NCI-H526 treated with DMSO at 0.1 percent for 48 hours (cell line): ENCODE measurements at places on chromosomes 4 and X.

- no peak for DNase-seq
Observed at GRCh38 chr4:156109943-156110900, 156.6 kb upstream of the CTSO start.

- DNase-seq = no peak
Observed at GRCh38 chr4:138916763-138917162, 98.8 kb upstream of the NOCT start.

GRCh38 chr4:158316264-158316663 is 106.0 kb downstream of the TMEM144 start:
- no peak for DNase-seq

GRCh38 chrX:96182366-96182765 is 502.3 kb upstream of the DIAPH2 start:
- no peak for DNase-seq

- DNase-seq = no peak
Observed at GRCh38 chrX:33178690-33179089, 32.7 kb downstream of the DMD start.

- DNase-seq = no peak
Observed at GRCh38 chr4:63349674-63350025, 1059.6 kb downstream of the TECRL start.

DNA sequence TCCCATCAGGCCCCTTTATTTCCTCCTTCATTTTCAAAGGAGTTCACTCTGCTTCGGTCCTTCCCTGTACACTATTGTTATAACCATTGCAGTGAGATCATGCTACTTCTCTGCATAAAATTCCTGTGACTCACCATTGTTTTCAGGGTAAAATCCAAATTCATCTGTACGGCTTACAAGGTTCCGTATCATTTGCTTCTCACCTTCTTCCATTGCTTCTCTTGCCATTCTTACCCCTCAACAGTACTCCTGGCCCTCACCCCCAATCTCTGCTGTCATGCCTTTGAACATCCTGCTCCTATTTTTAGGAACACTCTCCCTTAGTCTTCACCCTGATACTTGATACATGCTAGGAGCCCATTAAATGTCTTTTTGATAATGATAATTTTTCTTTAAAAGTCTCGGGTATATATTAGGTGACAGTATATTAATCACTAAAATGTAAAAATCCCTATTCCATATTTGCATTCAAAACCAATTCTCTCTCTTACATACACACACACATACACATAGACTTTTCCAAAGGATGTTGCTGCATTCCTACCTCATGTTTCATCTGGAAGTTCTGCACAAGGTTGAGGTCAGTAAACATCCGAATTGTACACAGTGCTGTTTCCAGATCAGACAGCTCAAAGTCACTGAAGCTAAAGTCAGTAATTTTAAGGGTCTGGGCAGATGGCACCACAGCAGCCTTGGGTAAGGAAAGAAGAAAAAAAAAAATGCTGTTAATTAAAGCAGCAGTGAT is 103.4 kb downstream of the PDE5A start:
- no peak for DNase-seq

- no peak for DNase-seq
Observed at GRCh38 chrX:130176354-130176776, 4.6 kb downstream of the RAB33A start.

DNA sequence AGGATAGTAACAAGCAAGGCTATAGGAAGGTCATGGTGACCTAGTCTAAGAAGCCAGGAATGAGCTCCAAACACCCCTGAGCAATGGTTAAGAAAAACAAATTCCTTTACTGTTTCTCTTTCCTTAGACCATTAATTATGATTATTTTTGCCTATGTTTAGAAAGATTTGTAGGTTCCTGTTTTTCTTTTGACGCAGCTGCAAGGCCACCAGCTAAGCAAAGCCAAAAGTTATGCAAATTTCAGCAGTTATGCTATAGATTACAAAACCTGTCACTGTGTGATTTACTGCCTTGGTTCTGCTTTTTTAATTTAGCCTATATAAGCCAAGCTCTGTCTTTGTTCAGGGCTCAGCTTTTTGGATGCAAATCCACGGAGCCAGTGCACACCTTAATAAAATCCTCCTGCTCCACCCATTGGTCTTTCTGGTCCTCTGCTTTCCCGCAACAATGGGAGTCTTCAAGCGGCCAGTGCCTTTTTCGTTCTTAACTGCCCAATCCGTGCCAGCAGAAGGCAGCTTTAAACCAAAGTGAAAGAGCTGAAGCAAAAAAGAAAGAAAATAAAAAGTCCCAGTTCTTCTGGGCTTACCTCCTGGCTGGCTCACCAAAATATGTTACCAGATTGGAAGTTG is 1.4 kb upstream of the CEP135 start:
- peak; percentile 77 for DNase-seq

- no peak for DNase-seq
Observed at GRCh38 chr4:123606336-123606735, 209.7 kb downstream of the SPRY1 start.

DNA sequence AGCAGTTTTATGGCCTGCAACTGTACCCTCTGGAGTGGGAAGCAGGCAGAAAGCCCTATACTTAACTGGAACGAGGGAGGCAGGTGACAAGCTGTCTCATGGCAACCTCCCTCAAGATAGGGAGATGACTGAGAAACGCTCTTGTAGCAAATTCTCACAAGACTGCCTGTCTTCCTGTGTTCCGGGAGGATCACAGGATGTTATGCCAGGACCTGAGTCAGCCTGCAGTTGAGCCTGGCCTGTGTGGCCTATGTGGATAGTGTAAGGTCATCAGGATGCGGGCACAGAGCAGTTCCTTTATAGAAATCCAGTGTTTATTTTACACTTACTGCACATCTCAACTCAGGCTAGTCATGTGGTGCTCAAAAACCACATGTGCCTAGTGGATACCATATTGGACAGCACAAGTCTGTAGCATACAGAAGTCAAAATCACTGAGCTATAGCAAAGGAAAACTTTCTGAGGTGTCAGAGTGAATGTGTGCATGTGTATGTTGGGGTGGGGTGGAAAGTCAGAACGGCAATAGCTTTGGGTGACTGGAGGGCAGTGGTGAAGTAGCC is 25.2 kb downstream of the TAF7L start:
- DNase-seq = no peak

- DNase-seq = no peak
Observed at GRCh38 chrX:136607236-136607635, 40.7 kb upstream of the CD40LG start.

DNA sequence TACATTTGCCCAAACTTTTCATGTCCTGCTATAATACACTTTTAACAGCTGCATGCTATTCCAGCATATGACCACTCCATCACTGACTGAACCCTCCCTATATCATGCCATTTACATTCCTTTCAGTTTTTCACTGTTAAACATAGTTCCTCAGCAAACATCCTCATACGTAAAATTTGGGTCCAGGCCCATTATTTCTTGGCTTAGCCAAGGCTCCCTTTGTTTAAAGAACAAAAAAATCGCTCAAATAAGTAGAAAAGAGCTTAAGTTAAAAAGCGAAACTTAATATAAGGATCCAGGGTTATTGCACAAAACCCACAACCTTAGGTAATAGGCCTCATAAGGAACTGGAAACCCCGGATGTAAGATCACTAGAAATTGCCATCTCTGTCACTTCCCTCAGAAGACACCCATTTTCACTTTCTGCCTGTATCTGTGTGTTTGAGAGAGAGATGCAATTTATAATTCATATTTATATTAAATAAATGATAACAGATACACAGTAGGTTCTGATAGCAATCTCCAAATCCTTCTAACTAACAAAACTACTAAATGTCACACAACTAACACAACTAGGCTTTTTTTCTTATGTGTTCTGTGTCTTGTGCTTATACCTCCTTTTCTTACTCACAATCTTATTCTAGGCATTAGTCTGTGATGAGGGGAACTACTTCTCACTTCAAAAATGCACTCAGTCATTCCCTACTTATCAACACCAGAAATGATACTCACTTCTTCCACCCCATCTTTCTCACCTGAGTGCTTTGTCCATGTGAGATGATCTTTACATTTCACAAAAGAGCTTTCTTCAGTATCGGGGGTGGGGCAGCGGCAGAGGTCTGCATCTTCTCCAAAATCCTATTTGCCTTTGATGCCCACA is 59.9 kb upstream of the FAM241A start:
- no peak for DNase-seq

- no peak for DNase-seq
Observed at GRCh38 chr4:53137468-53137867, 228.4 kb downstream of the SCFD2 start.

GRCh38 chr4:123744664-123745290 is 348.2 kb downstream of the SPRY1 start:
- no peak for DNase-seq

- peak; percentile 35 for DNase-seq
Observed at GRCh38 chrX:152926279-152926678, 28.4 kb downstream of the ZNF185 start.

GRCh38 chr4:74410272-74410671 is 34.7 kb upstream of the AREG start:
- DNase-seq = no peak

GRCh38 chr4:77465271-77465670 is 140.3 kb upstream of the CXCL13 start:
- DNase-seq = no peak

DNA sequence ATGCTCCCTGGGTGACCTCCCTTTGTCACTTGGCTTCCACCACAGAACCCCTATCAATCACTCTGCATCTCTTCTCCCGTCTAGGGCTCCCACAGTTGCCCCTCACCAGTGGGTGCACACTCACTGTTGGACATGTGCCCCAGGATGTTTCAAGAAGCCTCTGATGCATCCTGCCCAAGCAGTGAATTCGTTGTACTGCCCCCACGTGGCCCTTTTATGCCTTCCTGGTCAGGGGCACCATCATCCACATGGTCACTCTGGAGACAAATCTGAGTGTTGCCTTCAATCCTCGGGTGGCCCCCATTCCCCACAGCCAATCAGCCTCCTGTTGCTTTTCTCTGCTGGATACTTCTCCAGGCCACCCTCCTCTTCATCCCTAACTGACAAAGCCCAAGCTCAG is 12.2 kb downstream of the ITIH6 start:
- no peak for DNase-seq

- no peak for DNase-seq
Observed at GRCh38 chrX:150504397-150505182, 63.8 kb upstream of the MTM1 start.

DNA sequence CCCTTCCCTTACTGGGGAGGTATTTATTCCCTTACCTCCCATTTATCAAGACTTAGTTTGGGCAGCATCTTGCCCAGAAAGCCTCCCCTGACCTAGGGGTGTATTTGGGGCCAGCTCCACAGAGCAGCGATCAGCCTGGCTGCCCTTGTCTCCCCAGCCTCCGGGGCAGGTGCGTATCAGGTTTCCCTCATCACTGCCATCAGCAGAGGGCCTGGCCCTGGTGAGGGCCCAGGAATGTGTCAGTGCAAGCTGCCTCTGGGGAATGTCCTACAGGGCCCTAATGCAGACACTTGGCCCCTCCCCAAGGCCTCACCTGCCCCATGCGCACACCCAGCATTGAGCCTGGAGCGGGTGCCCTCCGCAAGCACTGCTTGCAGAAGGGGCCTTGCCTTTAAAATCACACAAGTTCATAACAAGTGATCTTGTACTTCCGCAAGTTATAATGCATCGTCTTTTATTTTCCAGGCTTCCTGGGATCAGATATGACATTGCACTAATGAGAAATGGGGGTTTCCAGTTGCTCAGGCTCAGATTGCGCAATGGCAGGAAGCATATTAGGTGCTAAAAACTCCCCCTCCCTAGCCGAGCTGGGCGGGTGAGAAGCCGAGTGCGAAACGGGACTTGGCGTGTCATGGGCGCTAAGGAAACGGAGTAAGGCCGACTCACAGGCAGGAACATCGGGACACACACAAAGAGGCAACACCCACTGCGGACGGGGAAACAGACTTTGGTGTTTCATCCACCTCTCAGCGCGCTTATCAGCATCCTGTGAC is 25.4 kb upstream of the AFAP1 start:
- DNase-seq = peak; percentile 13

- DNase-seq = no peak
Observed at GRCh38 chrX:39335513-39336235, 534.4 kb downstream of the MID1IP1 start.

DNA sequence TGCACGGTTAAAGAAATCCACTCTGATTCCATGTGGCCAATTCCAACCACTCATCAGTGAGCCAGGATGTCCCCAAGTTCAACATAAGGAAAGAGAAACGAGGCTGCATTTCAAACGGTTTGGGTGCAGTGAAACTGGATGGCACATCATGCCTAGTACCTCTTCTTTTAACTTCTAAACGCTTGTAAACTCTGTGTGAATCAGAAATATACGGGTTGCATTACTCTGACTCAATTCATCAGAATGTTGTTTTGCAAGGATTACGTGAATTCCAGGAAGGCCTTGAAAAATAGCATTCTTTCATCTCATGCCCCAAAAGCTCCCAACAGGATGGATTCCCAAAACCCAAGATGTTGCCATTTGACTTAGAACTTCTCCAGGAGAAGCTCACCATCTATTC is 270.4 kb downstream of the LDB2 start:
- DNase-seq = no peak

DNA sequence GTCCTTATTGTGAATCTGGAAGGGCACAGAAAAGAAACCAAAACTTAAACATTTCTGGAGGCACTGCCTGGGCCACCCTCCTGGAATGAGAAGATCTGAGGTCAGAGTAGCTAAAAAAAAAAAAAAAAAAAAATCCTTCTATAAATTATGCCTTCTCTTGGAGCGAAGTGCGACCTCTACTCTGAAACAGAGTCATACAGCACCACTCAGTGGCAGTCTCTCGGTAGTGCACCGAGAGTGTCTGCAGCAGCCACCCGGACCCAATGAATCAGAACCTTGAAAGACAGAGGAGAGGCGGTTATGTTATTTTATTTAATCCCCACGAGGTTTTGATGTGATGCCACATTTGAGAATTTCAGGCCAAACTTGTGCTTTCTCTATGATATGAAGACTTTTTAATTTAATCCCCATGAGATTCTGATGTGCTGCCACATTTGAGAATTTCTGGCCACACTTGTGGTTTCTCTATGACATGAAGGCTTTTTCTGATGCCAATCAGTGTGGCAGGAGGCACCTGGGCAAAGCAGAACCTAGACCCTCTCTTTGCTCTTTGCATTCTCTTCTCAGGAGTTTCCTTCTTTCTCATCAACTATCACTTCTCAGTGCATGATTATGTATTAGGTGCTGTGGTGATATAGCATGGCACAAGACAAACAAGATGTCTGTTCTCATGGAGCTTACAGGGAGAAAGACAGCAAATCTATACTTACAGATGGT is 5.6 kb upstream of the CT47C1 start:
- peak; percentile 3 for DNase-seq

DNA sequence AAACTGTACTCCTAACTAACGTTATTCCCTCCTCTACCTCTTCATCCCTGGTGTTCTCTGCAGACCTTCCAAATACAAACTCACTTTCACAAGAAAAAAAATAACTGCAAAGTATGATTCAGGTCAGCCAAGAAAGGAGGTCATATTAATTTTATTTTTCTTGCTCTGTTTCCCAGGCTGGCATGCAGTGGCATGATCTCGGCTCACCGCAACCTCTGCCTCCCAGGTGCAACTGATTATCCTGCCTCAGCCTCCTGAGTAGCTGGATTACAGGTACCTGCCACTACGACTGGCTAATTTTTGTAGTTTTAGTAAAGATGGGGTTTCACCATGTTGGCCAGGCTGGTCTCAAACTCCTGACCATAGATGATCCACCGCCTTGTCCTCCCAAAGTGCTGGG is 156.6 kb downstream of the CHIC2 start:
- peak; percentile 58 for DNase-seq
